ENCODE measurements at places on chromosomes 12 and 14. TPM values are rescaled to one million over a fixed set of nuclear protein-coding genes. Genes with fewer than 3 reads are reported as not detected.

GRCh38 chr12:6821591-6822425 is at the start of gene GPR162:
GPR162 (plus strand) TSS chr12:6821821; CDS start chr12:6823899, 2,078 bp downstream.
- no peak for DNase-seq

GRCh38 chr12:116039081-116039480 is 238.4 kb downstream of the MED13L start:
- no peak for DNase-seq

GRCh38 chr12:54442099-54442498 is 23.0 kb upstream of the ITGA5 start:
- no peak for DNase-seq

GRCh38 chr12:50637870-50638481 is 125.9 kb upstream of the ATF1 start:
- DNase-seq, result no peak

TRPV4 gene
- 3.5 TPM for total RNA-seq

DNA sequence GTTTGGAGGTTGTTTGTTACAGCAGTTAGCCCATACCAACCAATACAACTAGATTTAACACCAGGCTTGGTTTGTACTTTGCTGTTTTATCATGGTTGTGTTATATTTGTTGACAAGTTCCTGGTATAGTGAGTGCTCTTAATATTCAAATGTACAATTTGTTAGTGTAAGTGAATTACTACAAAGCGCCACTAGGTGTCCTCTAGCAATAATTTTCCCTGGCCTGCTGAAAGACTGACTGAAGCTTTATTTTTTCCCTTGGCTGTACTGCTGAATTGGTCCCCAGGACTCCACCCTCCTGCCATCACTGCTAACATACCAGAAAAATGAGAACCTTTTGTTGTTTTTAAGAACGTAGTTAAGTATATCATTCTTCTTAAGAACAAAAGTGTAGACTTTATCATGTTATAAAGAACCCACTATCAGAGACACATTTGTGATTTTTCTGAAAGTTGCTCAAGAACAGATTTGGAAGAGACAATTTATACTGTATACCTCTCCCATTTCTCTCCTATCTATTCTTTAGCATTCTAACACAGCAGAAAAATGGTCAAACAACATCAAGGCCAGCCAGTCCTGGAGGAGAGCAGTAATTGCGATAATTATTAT is 75.3 kb upstream of the FAR2 start:
- DNase-seq, result no peak

DNA sequence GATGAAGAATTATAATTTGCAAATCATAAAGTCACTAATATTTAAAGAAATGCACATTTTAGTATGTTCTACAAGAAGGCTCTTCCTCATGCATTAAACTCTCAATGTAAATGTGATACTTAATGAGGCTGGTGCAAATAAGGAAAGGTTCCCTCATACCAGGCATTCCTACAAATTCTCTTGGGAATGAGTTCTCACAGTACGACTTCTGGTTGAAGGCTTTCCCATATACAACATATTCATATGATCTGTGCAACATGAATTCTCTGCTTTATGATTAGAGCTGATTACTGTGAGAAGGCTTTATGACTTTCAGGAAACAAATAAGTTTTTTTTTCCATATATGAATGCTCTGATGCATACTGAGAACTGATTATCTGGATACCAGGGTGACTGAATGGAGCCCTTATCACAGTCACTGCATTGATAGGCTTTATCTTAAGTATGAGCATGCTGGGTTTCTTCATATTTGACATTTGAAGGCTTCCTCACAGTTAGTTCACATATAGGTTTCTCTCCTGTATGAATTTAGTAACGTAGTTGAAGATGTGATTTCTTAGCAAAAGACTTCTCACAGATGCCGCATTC is 293.9 kb downstream of the RAD51B start:
- no peak for DNase-seq

- DNase-seq, result no peak
Measured at GRCh38 chr14:58307597-58308316, 9.4 kb downstream of the ARID4A start.

DNA sequence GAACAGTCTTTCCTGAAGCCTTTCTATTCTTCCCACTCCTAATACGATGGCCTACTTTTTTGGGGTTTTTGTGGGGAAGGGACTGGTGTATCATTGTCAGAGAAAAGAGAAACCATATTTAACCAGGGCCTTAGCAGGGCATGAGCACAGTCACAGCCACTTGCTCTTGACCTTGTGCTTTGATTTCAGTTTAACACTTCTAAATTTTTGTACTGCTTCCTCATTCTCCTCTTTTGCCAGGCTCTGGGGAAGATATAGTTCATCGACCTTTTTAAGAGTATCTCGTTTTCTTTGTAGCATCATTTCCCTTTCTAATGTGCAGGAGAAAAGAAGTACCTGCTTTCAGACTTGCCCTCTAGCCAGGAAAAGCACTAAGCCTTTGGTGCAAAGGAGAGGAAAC is 2.2 kb downstream of the ZBTB1 start:
- no peak for DNase-seq

POTEG gene
- total RNA-seq, result not detected

DNA sequence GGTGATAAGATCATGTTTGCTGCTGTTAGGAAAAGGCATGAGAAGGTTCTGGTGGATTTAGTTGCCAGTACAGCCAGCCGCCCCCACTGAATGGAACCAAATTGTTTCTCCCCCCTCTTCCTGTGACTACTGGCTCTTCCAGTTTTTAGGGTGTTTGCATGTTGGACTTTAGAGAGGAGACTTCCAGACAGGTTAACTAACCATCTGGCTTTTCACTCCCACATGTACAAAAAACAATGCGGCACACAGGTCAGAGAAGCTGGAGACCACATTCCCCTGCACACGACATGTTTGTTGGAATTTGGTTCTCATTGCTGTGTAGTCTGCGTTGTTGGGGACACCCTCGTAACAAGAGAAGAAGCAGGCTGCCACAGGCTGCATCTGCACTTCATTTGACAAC is 103.9 kb upstream of the TMEM132C start:
- no peak for DNase-seq

- no peak for DNase-seq
Measured at GRCh38 chr14:55123101-55123500, 6.0 kb upstream of the LGALS3 start.

- no peak for DNase-seq
Measured at GRCh38 chr14:100088226-100088625, 23.0 kb downstream of the EVL start.

- DNase-seq, result no peak
Measured at GRCh38 chr12:47408171-47408871, 297.5 kb downstream of the RPAP3 start.

TMEM233 gene
- total RNA-seq, result 1.3 TPM

LIN7A gene
- 5.8 TPM for total RNA-seq

DNA sequence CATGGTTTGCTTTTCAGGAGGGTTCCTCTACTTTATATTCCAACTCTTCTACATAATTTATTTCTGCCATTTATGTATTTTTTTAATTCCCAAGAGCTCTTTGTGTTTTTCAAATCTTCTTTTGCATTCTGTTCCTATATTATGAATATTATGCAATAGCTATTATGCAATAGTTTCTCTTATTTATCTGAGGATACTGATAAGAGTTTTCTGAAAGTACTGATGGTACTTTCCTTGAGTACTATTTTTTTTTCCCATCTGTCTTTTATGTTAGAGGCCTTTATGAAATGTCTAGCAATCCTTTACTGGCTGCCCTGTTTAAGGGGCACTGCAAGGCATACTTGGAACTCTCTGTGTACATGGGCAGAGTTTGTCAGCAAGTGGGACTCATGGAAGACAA is 93.4 kb downstream of the SLC41A2 start:
- no peak for DNase-seq

TMEM63C gene
- total RNA-seq, result 0.51 TPM

DNA sequence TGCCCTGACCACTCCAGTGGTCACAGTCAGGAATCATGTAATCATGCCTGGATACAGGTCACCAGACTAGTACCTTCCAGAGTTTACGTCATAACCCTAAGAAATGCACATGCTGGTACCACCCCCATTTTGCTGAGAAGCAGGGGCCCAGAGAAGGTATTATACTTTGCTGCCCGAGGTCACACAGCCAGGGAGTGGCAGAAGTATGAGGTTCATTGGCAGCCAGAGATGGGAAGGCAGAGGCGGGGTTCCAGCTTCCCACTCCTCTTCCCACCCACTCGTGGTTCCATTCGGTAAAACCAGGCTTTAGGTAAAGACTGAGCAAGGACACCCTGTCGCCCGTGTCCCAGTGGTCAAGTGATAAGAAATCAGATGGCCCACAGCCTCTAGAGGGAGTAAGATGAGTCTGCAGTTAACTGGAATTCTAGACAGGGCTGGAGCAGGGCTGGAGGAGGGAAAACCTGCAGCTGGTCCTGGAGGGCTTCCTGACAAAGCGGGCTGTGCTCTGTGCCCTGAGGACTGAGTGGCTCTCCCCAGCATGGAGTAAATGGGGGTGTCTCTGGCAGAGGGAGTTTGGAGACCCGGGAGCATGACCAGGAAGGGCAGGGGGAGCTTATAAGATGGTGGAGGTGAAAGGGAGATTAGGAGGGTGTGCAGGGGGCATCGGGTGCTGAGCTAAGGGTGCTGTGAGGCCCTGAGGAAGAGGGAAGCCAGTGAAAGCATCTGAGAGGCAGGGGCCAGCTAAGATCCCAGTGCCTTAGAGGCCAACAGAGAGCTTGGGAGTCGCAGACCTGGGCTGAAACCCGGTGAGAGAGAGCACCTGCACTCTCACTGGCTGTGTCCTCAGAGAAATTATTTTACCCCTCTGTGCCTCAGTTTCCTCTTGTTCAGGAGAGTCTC is 5.7 kb downstream of the FAM222A start:
- no peak for DNase-seq

- no peak for DNase-seq
Measured at GRCh38 chr12:56954958-56955355, 2.5 kb downstream of the RDH16 start.

DNA sequence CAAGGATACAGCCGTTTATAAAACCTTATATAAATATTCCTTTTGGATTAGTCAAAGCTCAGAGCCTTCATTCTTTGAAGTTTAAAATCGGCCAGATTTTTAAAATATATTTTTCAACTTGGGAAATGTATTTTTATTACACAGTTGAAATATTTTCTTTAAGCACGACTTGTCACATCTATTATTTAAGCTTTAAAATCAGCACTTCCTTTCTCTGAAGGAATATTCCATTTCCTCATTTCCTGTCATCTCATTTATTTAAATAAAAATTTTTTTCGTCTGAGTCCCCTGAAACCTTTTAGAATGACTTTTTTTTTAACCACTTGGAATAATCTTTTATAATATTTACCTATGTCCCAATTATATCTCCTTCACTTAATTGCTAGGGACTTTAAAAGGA is 107.5 kb upstream of the PDE3A start:
- no peak for DNase-seq

DNA sequence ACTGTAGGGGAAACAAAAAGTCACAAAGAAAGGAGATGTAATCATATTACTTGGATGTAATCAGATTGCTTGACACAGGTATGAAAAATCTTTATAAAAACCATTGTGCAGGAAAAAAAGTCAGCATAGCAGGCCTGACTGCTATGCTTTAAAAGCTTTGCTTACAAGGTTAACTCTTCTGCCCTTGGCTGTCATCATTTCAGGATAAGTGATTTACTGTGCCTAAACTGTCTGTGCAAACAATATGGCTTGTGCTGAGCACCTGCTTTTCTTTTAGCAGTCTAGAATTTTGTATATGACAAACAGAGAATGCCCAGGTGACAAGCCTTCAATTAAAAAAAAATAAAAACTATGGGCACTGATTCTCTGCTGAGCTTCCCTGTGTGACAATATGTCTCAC is 63.8 kb upstream of the PLEKHG7 start:
- DNase-seq, result no peak

DNA sequence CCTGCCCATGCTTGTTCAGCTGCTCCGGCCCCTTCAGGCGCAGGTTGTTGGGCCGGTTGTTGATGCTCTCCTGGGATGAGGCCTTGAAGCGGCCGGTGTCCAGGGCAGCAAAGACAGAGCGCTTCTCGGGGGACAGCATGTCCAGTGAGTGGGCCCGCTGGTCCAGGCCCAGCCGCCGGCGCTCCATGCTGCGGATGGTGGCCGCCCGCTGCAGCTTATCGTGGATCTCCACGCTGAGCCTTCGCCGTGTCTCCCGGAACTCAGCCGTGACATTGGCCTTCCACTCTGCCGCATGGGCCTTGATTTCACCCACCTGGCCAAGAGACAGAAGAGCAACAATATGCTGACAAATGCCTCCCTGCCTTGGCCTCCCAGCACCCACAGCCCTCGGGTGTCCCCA is 137.2 kb downstream of the KCNK10 start:
- DNase-seq, result no peak

DNA sequence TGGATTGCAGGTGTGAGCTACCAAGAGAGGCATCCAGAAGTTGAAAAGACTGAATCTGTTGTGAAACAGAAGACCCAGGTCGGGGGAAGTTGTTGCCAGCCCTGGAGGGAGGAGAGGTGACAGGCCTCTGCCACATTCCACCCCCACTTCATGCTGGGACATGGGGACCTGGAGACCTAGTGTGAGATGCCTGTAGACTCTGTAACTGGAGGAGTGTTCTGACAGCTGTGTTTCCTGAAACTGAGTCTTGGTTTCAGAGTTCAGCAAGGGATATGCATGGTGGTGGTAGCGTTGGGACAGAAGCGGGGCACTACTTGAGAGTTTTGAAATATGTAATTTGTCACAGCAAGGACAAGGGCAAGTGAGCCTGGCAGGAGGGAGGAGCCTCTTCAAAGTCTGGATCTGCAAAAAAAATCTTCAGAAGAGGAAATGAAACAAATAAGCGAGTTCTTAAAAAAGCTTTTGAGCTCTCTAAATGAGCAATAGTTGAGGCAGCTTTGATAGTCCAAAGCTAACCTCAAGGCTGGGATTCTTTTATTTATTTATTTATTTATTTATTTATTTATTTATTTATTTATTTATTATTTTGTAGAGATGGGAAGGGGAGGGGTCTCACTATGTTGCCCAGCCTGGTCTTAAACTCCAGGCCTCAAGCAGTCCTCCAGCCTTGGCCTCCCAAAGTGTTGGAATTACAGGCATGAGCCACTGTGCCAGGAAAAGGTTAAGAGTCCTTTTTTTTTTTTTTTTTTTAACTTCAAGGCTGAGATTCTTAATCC is 58.9 kb upstream of the EEA1 start:
- no peak for DNase-seq

DNA sequence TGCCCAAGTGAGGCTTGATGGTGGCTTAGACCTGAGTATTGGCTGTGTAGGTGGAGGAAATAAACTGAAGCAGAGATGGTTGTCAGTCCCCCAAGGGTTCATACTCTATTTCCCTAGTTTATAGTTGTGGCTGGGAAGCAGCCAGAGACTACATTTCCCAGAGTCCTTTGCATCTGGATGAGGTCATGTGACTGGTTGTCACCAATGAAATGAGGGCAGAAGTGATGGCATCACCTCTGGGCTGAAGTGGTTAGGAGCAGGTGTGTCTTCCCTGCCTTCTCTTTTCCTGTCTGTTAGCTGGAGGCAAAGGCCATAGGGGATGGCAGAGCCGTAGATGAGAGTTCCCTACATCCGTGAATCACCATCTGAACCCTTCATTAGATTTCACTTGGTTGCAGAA is 16.3 kb upstream of the NOS1 start:
- no peak for DNase-seq

DNA sequence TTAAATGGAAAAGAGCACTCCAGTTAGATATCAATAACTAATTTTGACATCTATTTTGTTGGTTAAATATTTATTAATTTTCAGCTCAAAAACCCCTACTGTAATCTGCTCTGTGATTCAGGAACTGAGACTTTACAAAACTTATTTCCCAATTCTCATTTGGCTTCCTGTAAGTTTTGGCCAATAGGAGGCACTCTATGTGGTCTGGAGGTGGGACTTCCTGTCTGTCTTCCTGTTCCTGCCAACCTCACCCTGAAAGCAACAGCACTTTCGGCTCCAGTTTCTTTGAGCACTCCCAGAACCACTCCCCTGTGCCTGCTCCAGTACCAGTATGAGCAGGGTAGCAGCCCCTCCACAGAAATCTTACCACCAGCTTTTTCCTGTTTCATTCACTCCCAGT is 1027.0 kb downstream of the VRK1 start:
- DNase-seq, result no peak

DPPA3 gene
- not detected for total RNA-seq

All from mesenteric fat pad (tissue), 1 donor.